ENCODE measurements at places on chromosomes 13 and 19. TPM values are rescaled to one million over a fixed set of nuclear protein-coding genes. Genes with fewer than 3 reads are reported as not detected.

Gene TEX101
- total RNA-seq: not detected

DNA sequence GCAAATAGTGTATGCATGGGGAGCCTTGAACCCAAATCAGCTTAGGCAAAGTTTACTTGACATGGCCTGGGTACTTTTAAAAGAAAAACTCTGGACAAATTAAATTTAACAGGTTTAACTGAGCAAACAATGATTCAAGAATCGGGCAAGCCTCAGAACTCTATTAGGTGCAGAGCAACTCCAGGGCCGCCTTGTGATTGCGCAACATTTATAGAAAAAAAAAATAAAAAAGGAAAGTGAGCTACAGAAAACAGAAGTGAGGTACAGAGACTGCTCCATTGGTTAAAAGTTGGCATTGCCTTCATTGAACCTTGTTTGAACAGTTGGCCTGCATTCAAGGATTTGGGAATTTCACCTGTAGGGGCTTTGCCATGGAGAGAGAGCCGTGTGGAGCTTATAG lies 421.0 kb upstream of the TSHZ3 start:
- DNase-seq: no peak

Gene ZAR1L
- total RNA-seq: not detected

GRCh38 chr13:93226065-93226622 lies 463 bp upstream of the GPC6 start:
- DNase-seq: no peak

DNA sequence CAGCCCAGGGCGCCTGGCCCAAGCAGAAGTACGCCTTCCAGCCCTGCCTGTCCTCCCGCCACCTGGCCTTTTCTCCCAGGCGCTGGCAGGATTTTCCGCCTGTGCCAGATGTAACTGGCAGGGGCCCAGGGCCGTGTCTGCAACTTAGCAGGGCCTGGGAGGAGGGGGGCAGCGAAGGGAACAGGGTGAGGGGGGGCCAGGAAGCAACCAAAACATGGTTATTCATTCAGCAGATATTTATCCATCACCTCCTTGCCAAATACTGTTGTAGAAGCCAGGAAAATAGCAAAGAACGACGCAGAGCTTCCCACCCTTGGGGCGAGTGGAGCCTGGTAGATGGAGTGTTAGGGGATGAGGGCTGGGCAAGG lies 5.6 kb downstream of the TLE6 start:
- DNase-seq: no peak

DNA sequence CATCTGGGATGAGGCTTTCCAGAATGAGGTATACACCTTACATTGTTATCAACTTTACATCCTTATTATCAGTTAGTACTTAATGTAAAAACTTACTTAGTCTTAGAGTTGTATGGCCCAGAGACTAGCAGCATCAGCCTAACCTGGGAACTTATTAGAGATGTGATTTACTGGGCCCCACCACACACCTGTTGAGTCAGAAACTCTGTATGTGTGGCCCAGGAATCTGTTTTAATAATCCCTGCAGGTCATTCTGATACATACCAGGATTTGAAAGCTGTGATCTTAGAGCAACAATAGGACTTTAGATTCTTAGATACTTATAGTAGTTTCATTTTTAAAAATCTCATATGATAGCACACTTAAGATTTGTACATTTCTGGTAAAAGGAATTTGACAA lies 17.4 kb downstream of the FNDC3A start:
- DNase-seq: no peak

- DNase-seq: peak; percentile 76
Measured at GRCh38 chr19:43504426-43505185, at the start of gene PHLDB3. TSS of gene PHLDB3 (minus strand) at chr19:43504746. CDS start at chr19:43504118, 628 bp downstream.

Gene PGLYRP1
- not detected for total RNA-seq

- no peak for DNase-seq
Measured at GRCh38 chr19:18995804-18996241, 37.5 kb downstream of the SUGP2 start.

- DNase-seq: no peak
Measured at GRCh38 chr13:31769575-31769974, 30.2 kb downstream of the RXFP2 start.

- DNase-seq: no peak
Measured at GRCh38 chr19:35290381-35291127, 1.4 kb upstream of the MAG start.

DNA sequence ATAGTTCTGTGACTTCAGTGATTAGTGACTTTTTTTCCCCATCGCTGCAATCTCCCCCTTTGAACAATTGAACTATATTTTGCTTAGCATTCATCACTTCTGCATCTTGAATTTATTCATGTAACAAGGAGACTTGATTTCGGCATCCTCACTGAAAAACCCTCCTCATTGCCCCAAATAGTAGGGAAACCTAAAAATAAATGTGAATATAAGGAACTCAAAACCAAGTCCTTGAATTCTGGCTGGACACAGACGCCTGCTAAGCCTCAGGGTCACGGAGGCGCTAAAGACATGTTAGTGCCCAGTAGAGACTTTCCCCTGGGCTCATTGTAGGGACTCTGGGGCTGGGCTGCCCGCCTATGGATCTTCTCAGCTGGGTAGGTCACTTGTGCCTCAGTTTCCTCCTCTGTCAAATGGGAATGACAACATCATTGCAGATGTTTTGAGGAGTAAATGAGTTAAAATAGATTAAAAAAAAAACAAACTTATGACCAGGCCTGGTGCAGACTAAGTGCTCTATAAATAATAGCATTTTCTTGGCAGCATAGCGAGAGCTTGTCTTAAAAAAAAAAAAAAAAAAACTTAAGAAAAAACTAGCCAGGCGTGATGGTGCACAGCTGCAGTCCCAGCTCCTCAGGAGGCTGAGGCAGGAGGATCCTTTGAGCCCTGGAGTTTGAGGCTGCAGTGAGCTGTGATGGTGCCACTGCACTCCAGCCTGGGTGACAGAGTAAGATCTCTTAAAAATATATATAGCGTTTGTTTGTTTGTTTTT lies 1.8 kb upstream of the ADGRE5 start:
- DNase-seq: no peak

Gene TLE6
- total RNA-seq: 2.5 TPM

Gene RNF17
- not detected for total RNA-seq

GRCh38 chr19:6906559-6907060 lies 19.2 kb downstream of the ADGRE1 start:
- no peak for DNase-seq

DNA sequence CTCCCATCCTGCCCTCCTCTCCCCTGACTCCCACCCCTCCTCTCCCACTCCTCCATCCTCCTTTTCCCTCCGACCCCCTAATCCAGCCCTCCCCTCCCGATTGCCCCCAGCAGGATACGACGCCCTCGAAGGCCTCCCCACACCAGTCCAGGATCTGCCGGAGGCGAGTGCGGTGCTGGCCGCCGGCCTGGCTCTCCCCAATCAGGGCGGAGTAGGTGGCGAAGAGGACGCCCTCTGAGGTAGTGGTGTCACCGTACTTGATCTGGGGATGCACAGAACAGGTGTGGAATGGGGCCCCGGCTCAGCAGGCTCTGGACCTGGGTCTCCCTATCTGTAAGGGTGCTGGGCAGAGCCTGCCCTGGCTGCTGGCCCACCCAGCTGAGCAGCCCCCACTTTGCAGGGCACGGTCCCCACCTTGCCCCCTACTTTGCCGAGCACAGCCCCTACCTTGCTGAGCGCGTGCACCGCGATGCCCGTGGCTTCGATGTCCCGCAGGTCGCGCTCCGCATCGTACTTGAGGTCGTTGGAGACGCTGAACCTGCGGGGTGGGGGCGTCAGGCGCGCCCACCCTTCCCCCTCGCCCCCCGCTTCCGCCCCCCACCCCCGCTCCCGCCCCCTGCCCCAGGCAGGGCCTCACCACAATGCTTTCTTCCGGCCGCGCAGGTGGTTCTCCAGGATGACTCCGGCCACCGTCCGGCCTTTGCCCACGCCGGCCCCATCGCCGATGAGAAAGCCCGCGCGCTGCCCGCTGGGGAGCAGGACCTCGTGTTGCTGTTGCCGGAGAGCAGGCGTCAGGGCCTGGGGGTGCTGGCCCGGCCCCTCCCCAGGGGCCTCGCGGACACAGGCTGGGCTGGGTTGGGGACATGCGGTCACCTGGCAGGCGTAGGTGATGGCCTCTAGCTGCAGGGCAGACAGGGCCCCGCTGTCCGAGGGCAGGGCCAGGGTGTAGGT lies 18.5 kb downstream of the GPX4 start:
- no peak for DNase-seq

Gene CYP4F3
- 80.6 TPM for total RNA-seq

- peak; percentile 73 for DNase-seq
Measured at GRCh38 chr19:8445488-8446001, 770 bp downstream of the HNRNPM start.

GRCh38 chr13:80742033-80742432 lies 401.1 kb upstream of the SPRY2 start:
- no peak for DNase-seq

DNA sequence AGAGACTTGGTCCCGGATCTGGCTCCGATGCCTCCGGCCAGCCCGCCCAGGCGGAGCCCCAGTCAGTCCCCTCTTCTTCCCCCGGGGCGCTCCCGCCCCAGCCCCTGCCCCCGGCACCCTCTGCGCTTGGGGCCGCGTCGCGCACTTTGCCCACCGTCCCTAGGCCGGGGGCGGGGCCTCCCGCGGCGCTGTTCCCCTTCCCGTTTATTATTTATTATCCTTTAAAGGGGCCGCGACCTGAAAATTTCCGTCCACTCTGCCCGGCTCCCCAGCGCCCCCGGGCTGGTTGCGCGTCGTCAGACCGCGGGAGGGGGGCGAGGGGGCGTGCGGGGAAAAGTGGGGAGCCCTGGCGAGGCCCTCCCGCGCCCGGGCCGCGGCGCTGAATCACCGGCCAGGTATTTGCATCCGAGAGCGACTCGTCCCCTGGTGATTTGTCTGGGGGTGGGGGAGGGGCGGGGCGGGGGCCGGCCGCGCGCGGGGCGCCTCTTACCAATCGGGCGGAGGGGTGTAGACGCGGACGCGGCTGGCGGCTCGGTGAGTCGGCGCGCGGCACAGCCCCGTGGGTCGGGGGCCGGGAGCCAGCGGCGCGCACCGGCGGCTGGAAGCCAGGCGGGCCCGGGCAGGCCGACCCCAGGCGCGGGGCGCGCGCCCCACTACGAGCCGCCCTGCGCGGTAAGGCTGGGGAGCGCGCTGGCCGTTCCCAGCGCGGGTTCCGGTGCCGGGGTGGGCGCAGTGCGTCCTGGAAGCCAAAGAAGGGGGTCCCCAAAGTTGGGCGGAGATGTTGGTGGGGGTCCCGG lies at the start of gene ARID3A:
Gene ARID3A (plus strand): TSS at position 510 of the 797 bp plus-strand sequence. CDS start 3,494 bp downstream, outside the sequence.
- DNase-seq: peak; percentile 90

DNA sequence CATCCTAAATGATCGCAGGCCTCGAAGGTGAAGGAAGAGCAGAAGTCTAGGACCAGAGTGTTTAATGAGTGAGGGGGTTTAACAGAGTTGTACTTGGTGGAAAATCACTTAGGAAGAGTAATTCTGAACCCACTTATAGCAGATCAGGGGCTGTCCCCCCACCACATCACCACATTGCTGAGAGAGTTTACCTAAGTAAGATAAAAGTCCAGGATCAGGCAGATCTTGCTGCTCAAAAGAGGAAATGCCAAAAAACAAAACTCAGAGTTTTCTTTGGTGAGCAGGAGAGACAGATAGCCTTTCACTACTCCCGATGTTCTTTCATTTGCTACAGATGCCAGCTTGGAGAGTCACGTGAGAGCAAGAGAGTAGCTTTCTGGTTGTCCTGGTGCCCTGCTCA lies 15.4 kb downstream of the ZNF317 start:
- DNase-seq: no peak

DNA sequence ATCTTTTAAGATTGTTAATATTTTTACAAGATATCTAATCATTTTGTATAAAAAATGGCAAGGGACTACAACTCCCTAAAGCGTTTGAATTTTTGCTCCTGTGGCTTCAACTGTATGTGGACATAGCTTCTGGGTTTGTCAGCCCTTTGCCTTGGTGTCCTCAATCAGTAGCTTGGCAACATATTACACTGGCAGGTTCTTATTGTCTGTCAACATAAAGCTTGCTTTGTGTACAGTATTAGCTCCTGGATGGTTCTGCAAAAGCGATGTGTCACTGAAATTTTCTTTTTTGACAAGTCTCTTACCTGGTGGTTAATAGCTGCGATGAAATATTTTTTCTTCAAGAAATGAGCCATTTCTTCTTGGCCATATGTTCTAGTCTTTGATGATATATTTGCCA lies 190.0 kb downstream of the HS6ST3 start:
- DNase-seq: no peak

Gene RAB3D
- 13.0 TPM for total RNA-seq

GRCh38 chr13:21348488-21349120 lies 110.5 kb downstream of the ZDHHC20 start:
- DNase-seq: no peak

DNA sequence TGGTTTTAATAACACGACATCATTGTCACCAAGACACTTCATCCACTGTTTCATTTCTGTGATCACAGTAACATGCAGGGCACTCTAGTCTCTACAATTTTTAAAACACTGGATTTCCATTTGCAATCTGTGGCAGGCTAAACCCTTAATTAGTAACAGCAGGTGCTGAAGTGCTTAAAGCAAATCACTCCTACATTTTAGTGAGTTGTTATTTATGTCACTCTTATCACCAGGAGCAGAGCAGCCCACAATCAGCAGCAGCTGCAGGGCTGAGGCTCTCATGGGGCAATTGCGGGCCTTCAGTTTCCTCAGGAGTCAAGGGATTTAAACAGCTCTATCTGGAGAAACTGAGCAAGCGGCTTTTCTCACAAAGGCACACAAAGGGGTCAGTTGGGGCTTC lies 1.6 kb downstream of the SOHLH2 start:
- DNase-seq: no peak

- DNase-seq: no peak
Measured at GRCh38 chr13:52652980-52653303, 306 bp downstream of the SUGT1 start.

DNA sequence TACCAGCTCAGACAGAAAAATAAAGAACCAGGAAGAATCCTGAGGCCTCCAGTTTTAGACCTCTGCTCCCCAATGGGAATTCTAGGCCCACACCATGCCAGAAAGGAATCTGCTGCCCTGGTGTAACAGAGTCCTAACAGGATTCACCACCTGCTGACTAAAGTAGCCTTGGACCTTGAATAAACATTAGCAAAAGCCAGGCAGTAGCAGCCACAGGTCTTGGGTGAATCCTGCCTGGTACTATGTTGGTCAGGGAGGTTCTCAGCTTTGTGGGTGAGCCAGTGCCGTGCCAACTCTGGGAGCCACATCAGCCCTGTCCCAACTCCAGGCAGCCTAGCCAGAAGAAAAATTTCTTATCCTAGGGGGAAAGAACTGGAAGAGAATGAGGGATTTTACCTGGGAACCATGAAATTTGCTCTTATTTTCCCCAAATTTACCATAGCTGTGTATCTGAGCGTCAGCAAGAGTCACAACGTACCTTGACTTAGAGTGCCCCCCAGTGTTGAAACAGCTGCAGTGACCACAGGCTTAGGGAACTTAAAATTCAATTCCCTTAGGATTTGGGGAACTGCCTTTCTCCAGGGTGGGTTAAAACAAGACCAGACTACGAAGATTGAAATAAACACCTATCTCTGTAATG lies 1895.6 kb upstream of the PRR20A start:
- DNase-seq: no peak

Gene ZNF536
- 2.3 TPM for total RNA-seq

Gene DNMT1
- total RNA-seq: 195 TPM
